Activated naive CD4-positive, alpha-beta T cell (primary cell): ENCODE measurements at places on chromosomes 6 and 20.

- peak; percentile 75 for DNase-seq
These were observed 11.4 kb downstream of the SLC2A4RG start for GRCh38 chr20:63750807-63751470.

- DNase-seq, result no peak
These were observed 405.3 kb upstream of the HS3ST5 start for GRCh38 chr6:114747995-114748625.

DNA sequence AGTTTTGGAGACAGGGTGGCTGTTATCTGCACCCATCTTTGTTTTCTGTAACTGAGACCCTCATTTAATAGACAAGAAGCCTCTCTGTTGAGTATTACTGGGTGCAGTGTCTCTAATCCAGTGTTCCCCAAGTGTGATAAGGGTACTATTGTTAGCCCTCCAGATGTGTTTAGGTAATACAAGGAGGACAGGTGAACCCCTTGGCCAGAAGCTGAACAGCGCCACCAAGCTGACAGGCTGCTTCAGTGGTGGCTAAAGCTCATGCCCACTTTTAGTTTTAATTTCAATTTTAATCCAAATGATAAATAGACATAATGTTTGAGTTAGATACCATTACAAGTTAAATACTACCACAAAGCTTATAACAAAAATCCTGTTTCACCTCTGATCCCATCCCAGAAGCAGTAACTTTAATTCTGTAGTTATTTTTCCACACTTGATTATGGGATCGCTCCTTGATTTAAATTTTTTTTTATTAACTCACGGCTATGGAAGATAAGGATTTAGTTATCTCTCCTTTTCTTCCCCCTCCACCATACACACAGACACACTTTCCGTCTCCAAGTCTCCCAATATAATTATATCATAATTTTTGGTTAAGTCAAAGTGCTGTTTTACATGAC is 8.4 kb upstream of the STK35 start:
- DNase-seq, result no peak

GRCh38 chr6:131966443-131966842 is 15.3 kb upstream of the CCN2 start:
- no peak for DNase-seq

DNA sequence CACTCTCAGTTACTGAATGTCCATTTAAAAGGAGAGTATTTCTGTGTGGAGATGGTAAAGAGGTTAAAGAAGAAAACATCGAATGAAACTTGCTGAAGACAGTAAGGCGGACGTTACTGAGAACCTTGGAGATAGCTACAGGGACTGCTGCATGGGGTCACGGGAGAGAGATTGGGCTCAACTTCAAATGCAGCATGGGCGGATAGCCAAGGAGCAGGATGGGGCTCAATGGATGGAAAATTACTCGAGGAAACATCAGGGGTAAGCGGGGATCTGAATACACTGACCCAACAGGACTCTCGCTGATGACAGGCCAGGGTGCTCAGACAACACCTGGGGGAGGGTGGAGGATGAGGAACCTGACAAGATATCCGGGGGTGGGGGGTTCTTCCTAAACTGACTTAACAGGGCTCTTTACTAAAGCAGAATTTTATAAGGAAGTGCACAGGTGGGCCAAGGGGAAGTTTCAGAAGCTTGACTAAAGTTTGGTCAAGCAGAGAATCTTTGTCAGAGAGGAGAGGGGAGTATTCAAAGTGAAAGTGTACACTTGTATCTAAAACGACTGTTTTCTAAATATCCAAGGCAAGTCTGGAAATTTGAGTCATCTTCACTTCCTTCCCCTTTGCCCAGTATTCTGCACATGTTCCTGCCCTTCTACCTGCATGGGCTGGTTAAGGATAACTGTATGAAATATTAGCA is 22.8 kb downstream of the ECT2L start:
- DNase-seq, result no peak

DNA sequence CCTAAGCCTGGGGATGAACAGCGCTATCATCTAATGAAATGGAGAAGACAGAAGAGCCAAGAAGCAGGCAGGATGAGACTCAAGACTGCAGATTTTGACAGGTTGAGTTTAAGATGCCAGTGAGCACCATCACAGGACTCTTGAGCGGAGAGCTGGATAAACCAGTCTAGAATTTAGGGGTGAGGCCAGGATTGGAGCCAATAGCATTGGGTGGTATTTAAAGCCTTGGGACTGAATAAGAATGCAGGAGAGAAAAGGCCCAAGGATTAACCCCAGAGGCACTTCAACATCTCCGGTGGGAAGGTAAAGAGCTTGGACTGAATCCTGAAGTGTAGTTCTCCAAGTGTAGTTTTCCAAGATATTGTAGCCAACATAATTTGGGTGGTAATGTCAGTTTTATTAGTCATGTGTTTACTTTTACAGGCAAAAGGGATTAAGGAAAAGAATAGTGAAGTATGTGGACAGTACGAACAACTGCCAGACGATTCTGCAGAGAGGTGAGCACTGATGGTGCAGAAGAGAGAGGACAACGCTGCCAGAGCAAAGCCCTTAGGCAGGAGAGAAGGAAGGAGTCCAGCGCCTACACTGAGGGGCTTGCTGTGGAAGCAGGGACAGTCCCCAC is 85.2 kb downstream of the DTNBP1 start:
- no peak for DNase-seq

DNA sequence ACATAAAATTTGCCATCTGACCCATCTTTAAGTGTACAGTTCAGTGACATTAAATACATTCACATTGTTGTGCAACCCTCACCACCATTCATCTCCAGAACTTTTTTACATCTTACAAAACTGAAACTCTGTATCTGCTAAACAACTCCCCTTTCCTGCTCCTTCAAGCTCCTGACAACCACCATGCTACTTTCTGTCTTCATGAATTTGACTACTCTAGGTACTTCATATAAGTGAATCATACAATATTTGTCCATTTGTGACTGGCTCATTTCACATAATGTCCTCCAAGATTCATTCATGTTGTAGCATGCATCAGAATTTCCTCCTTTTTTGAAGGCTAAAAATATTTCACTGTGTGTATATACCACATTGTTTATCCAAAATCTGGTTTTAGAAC is 86.9 kb upstream of the SMLR1 start:
- no peak for DNase-seq

- DNase-seq, result no peak
These were observed 122.1 kb downstream of the LRRC1 start for GRCh38 chr6:53916804-53917463.

- DNase-seq, result no peak
These were observed 22.7 kb upstream of the MLN start for GRCh38 chr6:33826537-33826936.

DNA sequence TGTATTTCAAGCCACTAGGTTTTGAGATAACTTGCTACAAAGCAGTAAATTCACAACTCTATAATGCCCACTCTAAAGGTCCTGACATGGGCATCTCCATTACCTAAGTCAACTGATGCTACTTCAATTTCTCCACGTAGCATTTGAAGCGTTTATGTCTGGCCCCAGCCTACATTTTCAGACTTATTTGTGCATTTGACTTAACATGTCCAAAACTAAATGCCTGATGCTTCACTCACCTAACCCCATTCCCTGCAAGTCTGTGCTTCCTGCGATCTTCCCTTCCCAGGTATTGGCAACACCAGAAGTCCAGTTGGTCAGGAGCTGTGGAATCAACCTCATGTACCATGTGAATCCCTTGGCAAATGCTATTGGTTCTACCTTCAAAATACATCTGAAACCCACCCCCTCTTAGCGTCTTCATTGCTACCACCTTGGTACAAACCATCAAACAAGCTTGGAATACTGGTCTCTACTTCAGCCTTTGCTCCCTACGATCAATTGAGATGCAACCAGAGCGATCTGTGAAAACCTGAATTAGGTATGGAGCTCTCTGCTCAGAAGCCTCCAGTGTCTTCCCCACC is 12.8 kb upstream of the ZNFX1 start:
- no peak for DNase-seq
